ENCODE measurements at places on chromosomes 6 and 20. TPM values are rescaled to one million over a fixed set of nuclear protein-coding genes. Genes with fewer than 3 reads are reported as not detected.

DNA sequence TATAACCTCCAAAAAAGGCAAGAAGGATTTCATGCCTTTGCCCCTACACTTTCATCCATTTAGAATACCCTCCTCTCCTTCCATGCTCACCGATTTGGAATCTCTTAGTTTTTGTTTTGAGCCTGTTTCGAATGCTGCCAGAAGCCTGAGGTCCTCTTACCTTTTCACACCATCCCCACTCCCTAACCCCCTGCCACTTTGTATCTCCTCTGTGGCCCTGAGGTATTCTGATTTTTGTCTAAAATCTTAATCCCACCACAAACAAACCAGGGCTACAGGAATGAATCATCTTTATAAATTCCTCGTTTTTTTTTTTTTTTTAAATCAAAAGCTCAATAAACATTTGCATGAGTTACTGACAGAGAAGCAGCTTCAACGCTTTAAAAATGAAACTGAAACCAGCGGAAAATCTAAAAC, 1.6 kb upstream of the RPS12 start:
- DNase-seq, result no peak

- DNase-seq, result no peak
Observed at GRCh38 chr6:118935331-118935668, 341 bp upstream of the MCM9 start.

- no peak for DNase-seq
Observed at GRCh38 chr6:3119040-3119723, 671 bp downstream of the BPHL start.

DNA sequence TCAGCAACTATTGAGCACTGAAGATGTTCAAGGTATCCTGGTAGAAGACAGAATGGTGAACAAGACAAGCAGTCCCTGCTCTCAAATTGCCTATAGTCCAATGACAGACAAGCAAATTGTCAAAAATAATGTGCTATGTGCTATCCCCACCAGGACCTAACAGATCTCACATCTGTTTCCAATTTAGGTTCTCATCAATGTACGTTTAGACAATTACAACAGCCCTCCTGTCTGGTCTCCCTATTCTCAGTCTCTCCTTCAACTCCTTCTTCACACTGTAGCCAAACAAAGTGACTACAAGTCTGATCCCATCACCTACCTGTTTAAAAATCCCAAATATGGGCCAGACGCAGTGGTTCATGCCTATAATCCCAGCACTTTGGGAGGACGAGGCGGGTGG, 7.5 kb downstream of the TAPBP start:
- DNase-seq, result no peak

- DNase-seq, result no peak
Observed at GRCh38 chr6:1255636-1256365, 56.1 kb upstream of the FOXQ1 start.

GRCh38 chr6:74891349-74891831, 314.5 kb downstream of the COL12A1 start:
- DNase-seq, result peak; percentile 59

Gene CTAGE9
- total RNA-seq, result not detected

DNA sequence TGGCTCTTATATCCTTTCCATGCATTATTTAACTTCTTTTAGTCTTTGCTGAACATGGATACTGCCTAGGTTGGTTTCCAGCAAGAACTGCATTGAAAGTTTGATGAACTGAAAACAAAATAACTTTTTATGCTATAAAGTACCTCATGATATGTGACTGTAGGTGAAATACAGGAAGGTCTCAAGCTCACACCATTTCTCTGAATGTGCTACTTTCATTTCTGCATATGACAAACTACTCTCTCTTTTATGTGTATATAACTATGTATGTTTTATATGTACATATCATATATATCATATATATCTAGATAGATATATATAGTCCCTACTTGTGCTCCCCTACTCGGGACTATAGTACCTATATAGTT, 65.9 kb downstream of the AIG1 start:
- DNase-seq, result no peak

- DNase-seq, result no peak
Observed at GRCh38 chr6:67886840-67887292, 748.2 kb upstream of the ADGRB3 start.

DNA sequence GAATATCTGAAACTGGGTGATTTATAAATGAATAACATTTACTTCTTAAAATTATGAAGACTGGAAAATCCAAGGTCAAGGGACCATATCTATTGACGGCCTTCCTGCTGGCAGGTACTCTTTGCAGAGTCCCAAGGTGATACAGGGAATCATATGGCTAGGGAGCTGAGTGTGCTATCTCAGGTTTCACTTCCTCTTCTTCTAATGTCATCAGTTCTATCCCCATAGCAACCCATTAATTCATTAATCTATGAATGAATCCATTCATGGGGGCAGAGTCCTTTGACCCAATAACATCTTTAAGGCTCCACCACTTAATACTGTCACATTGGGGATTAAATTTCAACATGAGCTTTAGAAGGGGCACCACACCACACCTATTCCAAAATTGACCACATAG, 772.0 kb downstream of the HACE1 start:
- DNase-seq, result no peak

GRCh38 chr6:82185948-82186535, 61.5 kb downstream of the IBTK start:
- DNase-seq, result no peak

Gene ATP9A
- total RNA-seq, result 18.4 TPM

Gene LIME1
- total RNA-seq, result 2.9 TPM

Gene ID1
- 188 TPM for total RNA-seq

- DNase-seq, result no peak
Observed at GRCh38 chr20:42380287-42380686, 762.1 kb upstream of the CHD6 start.

DNA sequence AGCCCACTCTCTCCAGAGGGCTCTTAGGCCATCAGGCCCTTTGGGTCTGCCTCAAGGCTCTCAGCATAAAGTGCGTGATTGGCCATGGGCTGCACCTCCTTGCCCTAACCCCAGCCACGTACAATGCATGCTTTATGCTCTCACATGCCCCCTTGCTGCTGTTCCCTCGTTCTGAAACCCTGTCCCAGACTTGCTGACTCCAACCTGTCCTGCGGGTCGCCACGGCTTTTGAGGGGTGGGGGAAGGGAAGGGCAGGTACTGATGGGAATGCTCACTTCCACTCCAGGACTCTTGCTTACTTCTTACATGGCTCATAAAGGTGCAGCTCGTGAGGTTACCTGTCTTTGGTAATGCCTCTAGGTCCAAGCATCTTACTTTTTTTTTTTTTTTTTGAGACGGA, 6.0 kb downstream of the ARMC12 start:
- DNase-seq, result no peak

Gene TAP2
- total RNA-seq, result 23.3 TPM

DNA sequence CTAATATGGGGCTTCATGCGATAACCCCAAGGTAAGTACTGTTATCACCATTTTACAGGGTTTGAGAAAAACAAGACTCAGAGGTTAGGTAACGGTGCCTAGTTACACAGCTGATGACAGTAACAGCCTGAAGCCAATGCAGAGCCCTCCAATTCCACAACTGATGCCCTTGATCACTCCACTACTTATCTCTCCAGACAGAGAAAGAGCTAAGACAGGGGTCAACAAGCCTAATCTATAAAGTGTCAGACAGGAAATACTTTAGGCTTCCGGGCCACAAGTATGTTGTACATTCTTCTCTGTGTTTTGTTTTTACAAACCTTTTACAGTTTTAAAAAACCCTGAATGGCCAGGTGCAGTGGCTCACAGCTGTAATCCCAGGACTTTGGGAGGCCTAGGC, 50.9 kb downstream of the MAP7 start:
- DNase-seq, result no peak

DNA sequence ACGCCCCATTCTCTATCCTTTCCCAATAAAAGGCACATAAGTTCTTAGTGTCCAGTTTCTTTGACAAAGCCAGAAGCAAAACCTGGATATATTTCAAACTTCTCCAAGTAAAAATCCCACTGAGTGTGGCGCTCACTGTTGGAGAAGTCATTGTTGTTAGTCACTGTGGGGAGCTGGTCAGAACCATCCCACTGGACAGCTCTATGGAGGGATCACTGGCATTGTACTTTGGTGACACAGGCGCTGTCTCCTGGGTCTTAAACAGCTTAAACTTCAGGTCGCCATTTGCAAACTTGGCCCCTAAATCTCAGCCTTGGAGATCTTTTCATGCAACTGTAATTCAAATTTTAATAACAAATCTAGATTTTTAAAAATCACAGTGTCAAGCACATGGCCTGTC, 111.5 kb upstream of the SLC24A3 start:
- DNase-seq, result no peak

Gene FGD2
- total RNA-seq, result 11.8 TPM

DNA sequence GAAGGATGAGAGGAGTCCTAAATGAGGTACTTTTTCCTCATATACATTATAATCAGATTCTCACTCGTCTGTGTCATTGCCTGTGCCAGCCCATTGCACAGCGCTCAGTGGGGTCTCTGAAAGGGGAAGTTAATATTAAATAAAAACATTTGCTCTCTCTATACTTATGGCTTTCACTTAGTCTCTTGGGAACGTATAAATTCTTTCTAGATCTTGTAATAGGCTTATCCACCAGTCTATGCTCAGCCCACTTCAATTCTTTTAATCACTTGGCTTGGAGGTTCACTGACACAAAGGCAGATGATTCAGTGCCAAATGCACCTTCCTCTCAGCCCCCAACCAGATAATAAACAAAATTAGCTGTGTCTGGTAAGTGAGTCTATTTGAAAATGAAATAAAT, 164.3 kb upstream of the OGFRL1 start:
- DNase-seq, result no peak

Gene FAM229B
- total RNA-seq, result 68.6 TPM

Data from right cardiac atrium (tissue), 5 donors.